Stimulated activated CD8-positive, alpha-beta memory T cell treated with anti-CD3 and anti-CD28 coated beads, Interleukin-4, amount 100 ng/mL, for 1 hour (primary cell): ENCODE measurements at places on chromosomes 7 and 10.

DNA sequence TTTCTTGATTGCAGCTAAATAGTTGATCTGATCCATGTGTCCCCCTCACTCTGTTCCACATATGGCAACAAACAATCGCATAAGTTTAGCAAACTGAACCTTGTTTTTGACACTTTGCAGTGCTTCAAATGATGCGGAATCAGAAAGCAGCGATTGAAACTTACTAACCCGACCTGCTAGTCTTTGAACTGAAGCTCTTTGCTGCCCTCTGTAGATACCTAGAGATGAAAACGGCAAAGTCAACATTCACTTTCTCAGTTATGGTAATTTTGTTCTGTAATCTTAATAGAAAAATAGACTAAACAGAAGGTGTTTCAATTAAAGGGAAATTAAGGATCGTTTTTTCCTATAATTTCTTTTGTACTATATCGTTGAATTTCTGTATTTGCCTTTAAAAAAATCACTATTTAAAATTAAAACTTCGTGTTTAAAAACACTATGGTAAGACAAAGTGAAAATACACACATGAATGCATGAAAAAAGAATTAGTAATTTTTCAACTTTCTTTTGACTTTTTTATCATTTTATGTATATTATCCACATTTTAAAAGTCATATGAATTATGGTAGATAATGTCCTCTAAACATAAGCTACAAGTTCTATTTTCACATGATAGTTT is 276.5 kb downstream of the MAGI2 start:
- no peak for DNase-seq

- DNase-seq: no peak
Measured at GRCh38 chr10:117477961-117478670, 64.4 kb upstream of the EMX2 start.

DNA sequence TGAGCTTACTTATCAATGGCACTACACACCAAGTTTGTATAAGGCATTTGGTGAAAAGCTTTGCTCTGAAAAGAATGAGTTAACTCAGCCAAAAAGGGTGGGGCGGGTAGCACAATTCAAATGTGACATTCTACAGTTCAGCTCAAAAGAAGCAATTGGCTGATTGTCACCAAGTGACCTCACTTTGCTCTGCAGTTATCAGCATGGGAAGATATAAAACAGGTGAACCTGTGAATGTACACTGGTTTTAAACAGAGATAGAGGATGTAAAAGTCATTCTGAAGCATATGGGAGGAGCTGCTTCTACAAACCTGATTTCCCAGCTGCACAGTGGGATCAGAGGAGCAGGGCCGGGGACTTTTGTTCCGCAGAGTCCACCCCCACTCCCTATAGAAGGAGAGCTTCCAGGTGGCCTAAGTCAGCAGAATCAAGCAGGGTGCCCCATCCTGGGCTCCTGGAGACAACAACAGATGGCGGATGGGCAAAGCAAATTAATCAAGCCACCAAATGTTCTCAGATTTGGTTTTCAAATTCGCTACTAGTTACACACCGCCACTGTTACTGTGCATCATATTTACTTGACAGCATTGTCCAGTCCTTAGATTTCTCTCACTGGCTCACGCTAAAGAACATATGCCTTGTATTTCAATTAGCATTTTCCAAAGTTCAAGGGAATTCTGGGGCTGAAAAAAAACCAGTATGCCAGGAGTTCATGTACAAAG is 27.5 kb upstream of the NPVF start:
- DNase-seq: no peak

DNA sequence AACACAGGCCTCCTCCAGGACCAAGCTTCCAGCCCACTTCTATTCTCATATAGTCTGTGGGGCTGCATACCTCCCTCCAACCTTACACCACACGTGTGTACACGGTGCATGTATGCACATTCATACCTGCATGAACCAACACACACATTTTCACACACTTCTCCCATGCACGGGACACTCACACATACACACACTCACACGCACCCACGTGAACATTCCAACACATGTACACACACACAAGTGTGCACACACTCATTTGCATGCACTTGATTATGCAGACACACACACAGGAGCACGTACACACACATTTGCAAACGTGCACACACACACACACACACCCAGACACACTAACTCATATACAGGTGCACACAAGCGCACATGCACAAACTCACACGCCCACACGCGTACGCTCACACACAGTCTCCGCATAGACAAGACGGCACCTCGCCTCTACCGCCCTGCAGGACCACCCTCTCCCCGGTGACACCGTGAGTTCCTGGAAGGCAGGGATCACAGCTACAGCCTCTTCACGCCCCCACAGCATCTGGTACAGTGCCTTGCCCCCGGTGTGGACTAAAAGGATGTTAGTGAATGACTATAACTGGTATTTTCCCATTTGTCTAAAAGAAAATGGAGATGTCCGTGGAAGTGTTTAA is 263.8 kb downstream of the PTPRN2 start:
- no peak for DNase-seq

DNA sequence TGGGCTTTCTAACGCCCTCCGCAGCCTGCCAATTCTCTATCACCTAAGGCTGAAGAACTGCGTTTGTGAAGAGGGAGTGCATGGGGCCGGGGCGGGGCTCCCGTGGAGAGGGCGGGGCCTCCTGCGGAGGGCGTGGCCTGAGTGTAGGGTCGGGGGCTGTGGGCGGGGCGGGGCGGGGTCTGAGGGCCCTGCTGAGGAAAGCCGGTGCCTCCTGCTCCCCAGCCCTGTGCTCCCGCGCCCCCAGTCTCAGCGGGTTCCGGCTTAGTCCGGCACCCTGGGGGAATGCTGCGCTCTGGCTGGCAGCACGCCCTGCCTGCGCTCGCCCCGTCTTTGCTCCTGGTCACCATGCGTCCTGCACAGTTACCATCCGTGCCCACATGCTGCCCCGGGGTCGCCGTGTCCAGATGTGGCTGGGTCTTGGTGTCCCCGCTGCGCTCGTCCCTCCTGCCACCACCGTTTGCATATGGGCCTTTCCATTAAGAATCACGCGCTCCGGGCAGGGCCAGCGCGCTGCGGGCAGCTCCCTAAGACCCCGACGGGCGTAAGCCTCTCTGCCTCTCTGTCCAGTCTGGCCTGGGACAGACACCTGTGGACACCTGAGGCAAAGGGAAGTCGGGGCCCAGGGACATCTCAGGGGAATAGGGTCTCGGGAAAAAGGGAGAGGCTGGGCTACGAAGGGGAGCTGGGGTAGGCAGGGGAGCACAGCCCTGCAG is 144.0 kb upstream of the RET start:
- peak; percentile 26 for DNase-seq

DNA sequence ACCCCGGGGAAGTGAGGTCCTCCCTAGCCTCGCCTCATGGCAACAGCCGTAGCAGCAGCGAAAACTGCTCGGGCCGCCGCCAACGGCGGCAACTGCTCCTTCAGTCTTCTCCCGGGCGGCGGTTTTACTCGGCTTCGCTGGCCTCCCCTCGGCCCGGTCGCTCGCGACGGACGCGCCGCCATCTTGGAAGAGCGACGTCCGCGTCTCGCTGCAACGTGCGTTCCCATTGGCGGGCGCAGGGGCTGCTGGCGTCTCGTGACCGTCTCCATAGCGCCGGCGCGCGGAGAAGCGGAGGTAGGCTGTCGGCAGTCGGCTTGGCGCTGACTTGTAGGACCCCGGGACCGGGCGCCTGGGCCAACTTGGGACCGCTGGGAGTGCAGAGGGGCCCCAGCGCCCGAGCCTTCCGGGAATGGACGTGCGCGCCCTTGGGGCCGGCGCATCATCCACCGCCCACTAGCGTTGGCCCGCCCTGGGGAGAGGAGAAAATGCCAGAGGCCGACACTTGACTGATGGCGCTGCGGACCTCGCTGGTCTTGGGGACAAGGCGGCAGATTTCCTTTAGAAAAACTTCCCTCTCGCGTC is at the start of gene SNX13:
Gene SNX13 (minus strand): TSS at position 193 of the 582 bp plus-strand sequence. CDS start 199 bp downstream, outside the sequence.
- DNase-seq: peak; percentile 81

DNA sequence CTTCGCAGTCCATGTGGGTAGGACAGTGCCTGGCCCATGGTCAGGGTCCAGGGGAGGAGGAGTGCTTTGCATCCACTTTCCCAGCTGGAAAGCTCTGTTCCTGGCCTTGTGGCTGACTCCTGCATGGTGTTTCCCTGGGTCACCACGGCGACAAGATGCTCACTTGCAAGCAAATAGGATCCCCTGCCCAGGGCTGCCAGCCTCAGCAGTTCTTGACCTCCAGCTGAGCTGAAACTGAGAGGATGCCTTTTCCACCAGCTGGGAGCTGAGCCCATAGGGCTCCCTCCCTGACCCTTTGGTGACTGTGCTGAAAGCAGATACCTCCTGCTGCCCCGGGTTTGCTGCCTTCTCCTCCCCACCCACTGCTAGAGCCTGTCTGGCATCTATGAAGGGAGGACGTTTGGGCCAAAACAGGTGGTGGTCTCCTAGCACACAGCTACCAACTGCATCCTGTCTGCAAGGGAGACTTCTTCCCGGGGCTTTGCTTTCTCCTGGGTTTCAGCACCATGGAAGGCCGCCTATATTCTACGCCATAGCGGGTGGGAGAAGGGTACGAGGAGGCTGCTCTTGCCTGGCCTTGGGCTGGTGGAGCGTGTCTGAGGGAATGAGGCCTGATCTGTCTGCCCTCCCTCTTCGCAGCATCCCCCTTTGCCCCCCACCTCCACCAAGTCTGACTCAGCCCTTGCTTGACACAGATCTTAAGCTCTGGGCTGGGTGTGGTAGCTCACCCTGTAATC is 34.4 kb downstream of the UBTD1 start:
- DNase-seq: no peak

DNA sequence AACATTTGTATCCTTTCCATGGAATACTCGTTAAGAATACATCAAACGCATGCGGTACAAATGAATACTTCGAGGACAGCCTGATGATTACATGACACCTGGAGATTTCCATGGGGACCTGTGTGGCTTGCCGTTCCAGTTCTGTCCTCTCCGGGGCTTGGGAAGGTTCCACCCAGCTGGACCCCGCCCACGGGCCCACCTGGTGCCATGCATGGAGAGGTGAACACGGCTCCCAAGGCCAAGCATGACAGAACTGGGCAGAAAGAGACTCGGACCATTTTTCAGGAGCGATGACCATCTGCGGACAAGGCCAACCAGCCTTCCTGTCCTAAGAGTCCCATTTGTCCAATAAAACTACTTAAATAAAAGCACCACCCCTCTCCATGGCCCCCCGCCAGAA is 80.1 kb downstream of the TEX36 start:
- DNase-seq: no peak

DNA sequence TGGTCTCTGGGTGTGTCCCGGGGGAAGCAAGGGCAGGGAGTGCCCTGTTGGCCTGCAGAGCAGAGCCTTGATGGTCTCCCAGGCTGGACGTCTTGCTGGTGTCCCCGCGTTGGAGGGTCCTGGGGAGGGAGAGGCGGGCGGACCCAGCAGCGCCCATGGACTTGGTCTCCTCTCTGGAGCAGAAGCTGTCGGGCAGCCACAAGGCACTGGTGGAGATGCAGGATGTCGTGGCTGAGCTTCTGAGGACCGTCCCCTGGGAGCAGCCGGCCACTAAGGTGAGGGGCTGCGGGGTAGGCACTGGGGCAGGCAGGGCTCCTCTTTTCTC is 20.9 kb downstream of the TTYH3 start:
- no peak for DNase-seq

DNA sequence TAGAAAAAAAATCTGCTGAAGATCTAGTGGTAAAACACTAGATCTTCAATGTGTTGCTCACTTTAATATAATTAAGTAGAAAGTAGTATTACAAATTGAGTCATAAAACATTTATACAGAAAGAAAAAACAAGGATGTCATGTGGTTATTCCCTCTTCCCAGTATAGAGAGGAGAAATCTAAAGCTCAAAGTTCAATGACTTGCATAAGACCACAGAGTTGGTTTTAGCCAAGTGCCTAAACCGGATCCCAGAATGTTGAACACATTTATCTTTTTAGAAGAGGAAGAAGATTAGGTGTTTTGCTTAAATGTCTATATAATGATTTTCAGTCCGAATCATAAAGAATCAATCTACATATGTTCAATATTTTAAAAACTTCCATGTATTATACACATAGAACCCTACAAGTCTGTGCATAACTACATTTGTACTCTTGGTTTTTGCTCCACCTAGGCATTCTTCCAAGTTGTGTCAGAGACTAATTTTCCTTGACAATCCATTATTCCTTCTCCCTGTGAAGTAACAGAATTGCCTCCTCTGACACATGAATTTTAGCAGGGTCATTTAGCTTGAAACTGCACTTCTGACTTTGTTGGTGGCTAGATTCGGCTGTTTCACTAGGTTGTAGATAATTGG is 389.2 kb downstream of the MAGI2 start:
- DNase-seq: no peak

GRCh38 chr10:63711867-63712716 is 190.9 kb downstream of the REEP3 start:
- no peak for DNase-seq
